ENCODE measurements at places on chromosomes 3 and 15.

- no peak for DNase-seq
Measured at GRCh38 chr3:56876916-56877315, 75.2 kb upstream of the ARHGEF3 start.

- no peak for DNase-seq
Measured at GRCh38 chr3:124333931-124334640, 342.2 kb upstream of the ROPN1 start.

- no peak for DNase-seq
Measured at GRCh38 chr15:78249131-78249530, 14.8 kb upstream of the ACSBG1 start.

DNA sequence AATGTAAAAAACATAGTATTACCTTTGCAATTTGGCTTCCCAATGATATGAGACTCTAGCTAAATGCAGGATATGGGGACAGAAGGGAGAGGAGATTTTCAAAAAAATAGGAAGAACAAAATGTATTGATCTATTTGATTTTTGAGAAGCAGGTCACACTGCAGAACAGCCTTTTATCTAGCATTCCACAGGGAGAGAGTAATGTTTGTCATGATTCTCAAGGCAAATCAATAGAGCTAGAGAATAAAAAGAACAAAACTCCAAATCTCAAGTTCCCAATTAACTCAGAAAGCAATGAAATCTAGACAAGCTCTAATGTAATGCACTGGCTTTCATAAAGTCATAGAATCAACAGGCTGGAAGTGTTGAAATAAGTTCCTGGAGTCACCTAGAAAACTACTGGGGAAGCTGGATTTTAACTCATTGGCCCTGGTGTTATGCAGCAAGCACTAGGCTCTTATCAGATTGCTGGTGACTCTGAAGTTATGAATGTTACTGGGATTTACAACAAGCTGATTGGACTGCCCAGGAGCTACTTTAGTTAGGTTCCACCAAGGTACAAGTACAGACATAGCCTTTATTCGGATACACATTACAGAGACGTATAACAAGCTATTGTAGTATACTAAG, 442.8 kb downstream of the FGF12 start:
- DNase-seq, result no peak

- DNase-seq, result no peak
Measured at GRCh38 chr3:57681691-57682090, 11.2 kb downstream of the DENND6A start.

DNA sequence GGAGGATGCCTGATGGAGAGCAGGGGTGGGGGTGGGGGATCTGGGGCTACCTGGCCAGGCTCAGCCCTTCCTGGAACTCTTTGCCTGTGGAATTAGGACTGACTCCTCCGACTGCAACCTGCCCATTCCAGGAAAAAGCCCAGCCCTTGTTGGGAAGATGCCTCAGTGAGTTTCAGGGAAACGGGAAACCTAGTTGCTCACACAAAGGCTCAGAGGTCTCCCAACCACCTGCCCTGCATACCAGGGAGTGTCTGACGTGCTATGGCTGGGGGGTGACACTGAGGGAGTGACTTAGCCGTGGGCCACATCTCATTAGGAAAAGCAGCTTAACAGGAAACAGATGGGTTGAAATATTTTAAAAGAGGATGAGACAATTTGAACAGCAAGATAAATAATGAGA, 27.9 kb downstream of the CYP8B1 start:
- DNase-seq, result peak; percentile 46

DNA sequence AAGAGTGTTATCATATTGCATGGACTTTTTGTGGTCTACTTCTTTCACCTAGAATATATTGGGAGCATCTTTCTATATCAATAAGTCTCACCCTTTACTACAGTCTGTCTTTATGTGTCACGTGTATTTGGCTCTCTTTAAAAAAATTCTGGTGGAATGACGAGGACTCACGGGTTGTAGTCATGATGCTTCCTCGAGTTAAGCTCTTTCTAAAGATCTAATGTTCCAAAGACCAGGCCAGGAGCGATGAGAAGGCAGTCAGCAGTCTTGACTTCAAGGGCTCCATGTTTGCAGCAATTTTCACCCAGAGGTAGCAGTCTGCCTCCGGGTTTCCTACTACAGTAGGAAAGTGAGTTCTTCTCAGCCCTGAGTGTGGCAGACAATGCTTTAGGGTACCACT, 88.9 kb downstream of the FRMD4B start:
- DNase-seq, result no peak

Measured in hematopoietic multipotent progenitor cell treated with erythropoietin and hydrocortisone succinate and interleukin-3 and kit ligand, for 4 days (in vitro differentiated cells).